ENCODE measurements at places on chromosomes 1 and 21.

GRCh38 chr1:245290836-245291235 is 136.1 kb downstream of the KIF26B start:
- DNase-seq: no peak

GRCh38 chr1:150560011-150560438 is 10.8 kb downstream of the ADAMTSL4 start:
- no peak for DNase-seq

DNA sequence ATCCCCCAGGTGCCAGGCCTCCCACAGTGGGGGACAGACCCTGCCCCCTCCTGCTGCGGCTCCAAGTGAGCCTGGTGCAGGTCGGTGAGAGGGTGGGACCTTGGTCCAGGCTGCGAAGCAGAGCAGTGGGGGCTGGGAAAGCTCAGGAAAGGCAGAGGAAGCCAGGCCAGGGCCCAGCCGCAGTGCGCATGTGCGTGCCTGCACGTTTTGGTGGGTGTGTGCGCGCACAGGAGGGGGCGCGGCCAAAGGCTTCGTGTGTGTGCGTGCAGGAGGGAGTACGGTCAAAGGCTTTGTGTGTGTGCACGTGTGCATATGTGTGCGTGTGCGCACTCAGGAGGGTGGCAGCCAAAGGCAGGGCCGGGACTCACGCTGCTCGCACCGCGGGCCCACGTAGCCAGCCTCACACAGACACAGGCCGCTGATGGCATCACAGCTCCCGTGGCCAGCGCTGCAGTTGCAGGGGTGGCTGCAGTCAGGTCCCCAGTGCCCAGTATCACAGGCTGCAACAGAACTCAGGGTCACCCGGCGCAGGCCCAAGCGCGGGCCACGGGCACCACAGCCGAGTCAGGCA is 45.9 kb downstream of the ARHGEF16 start:
- no peak for DNase-seq

- DNase-seq: no peak
These were observed 28.1 kb downstream of the TMEM50B start for GRCh38 chr21:33451634-33452071.

DNA sequence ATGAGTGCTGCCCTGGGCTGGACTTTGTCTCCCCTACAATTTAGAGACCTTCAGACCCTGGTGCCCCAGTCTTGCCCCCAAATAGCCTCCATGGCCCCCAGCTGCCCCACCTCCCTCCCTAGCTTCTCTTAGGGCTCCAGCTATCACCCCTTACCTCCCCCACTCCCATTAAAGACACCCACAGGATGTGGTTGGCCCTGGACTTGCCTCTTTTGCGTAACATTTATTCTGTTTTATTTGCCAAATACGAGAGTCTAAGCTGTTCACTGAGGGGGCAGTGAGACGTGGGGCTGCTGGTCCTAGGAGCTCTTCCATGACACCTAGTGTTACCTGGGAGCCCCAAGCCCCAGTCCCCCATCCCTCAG is 4.5 kb downstream of the ZC3H12A start:
- no peak for DNase-seq

GRCh38 chr1:112923959-112924349 is 32.0 kb downstream of the SLC16A1 start:
- no peak for DNase-seq

DNA sequence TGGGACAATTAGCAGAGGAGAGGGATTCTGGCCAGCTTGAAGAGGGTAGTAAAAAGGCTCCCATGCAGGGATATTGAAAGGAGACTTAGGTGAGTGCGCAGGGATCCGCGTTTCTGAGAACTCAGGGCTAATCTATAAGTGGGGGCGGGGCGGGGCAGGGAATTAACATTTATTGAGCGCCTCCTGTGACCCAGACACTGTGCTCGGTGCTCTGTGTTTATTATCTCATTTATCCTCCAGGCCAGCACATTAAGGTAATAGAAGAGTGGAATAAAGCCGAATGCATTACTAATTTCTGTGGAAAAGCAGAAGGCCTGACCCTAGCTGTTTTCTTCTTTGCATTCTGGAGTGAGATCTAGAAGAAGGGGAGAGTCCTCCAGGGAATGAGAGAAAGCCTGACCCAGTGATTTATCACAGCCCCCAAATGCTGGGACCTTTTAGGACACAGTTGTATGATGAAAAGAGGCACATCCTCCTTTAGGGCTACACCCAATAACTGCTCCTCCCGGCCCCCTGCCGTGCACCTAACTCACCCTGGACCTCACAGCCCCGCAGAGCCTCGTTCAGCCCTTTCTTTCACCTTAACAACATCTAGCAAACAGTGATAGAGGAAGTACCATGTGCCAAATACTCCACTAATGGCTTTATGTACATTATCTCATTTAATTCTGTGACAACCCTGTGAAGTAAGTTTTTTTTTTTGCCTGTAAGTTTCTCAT is 317.6 kb downstream of the PBX1 start:
- DNase-seq: no peak

DNA sequence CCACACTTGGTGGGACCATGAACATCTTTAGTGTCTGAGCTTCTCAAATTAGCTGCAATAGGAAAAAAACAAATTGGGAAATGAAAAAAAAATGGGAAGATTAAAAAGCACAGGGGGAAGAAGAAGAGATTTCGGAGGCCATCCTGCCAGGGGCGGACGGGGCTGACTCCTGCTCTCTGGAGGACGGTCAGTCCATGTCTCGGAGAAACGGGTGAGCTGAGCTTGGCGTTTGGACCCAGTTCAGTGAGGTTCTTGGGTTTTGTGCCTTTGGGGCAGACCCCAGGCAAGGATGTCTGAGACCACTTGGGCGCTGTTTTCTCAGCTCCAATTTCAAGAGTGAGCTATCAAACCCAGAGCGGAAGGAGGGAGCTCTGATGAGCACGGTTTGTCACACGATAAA is 123.9 kb downstream of the PRDM2 start:
- DNase-seq: no peak

All from activated CD8-positive, alpha-beta memory T cell treated with anti-CD3 and anti-CD28 coated beads for 1 hour (primary cell).